ENCODE measurements at places on chromosomes 7 and 10. TPM values are rescaled to one million over a fixed set of nuclear protein-coding genes. Genes with fewer than 3 reads are reported as not detected.
A peak's percentile ranks its signal among the peaks of the same experiment; 100 is the strongest.

PCDH15 gene
- not detected for total RNA-seq

CYP3A4 gene
- not detected for total RNA-seq

FBH1 gene
- total RNA-seq: 78.9 TPM

TMEM273 gene
- total RNA-seq: not detected

TRIM4 gene
- total RNA-seq: 27.2 TPM

PLAU gene
- total RNA-seq: 111 TPM

CAV2 gene
- 224 TPM for total RNA-seq

DYNC1I1 gene
- total RNA-seq: 0.43 TPM

MYL10 gene
- total RNA-seq: not detected

MOGAT3 gene
- not detected for total RNA-seq

LRRC61 gene
- total RNA-seq: 6.8 TPM

EGR2 gene
- 1.7 TPM for total RNA-seq

TSPAN13 gene
- 10.8 TPM for total RNA-seq

RBM33 gene
- total RNA-seq: 22.9 TPM

CACNA2D1 gene
- 63.8 TPM for total RNA-seq

LLCFC1 gene
- total RNA-seq: not detected

GRCh38 chr7:88789480-88790064 is 6.0 kb downstream of the TEX47 start:
- peak; percentile 4 for DNase-seq

GRCh38 chr10:120403109-120403508 is 53.9 kb upstream of the PLPP4 start:
- no peak for DNase-seq

DNA sequence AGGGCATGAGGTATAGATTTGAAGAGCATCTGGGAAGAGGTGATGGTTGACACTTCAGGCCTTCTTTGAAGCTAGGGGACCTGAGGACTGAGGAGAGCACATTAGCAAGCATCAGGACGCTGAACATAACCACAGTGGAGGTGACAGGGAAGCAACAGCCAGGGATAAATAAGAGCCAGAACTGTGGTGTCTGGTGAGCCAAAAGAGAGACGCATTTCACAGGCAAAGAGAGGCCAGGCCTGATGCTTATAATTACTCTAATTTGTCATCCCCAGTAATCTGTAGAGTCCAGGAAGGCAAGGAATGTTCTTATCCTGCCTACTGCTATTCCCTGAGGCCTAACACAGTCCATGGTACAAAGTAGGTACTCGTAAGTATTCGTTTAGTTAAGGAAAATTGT is 10.4 kb upstream of the FAS start:
- no peak for DNase-seq

DNA sequence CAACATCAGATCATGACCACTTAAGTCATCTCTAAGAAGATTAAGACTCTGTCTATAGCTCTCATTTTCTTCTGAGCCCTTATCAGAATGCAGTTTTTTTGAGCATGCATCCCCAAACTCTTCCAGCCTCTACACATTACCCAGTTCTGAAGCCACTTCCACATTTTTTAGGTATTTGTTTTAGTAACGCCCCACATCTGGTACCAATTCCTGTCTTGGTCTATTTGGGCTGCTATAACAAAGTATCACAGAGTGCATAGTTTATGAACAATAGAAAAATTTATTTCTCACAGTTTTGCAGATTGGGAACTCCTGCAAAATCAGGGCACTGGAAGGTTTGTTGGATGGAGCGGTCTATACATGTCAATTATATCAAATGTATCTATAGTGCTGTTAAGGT is 107.7 kb upstream of the KCND2 start:
- no peak for DNase-seq

DNA sequence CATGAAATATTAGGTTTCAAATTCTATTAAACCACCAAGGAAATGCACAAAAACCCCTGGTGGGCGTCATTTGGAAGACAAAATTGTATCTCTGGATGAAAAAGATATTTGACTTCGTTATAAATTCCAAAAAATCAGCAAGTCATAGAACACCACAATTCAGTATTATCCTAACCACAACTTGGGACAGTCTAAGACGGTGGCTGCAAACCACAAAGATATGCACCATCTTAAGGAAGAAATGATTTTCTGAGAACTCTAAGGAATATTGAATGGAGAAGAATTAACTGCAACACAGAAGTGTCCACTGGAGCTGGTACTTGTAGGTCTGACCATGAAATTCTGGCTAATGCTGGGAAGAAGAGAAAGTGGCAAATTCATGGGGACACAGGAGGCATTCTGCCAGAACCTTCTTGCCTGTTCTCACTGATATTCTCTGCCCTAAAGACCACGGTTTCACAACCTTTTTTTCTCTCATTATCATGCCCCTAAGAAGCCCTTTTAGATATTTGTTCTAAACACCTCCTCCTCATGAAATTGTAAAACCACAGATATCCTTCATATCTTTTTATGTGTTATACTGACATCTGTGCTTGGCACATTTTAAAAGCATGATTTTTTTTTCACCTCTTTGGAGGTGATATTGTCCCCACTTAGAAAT is 92.9 kb downstream of the SFMBT2 start:
- no peak for DNase-seq

DNA sequence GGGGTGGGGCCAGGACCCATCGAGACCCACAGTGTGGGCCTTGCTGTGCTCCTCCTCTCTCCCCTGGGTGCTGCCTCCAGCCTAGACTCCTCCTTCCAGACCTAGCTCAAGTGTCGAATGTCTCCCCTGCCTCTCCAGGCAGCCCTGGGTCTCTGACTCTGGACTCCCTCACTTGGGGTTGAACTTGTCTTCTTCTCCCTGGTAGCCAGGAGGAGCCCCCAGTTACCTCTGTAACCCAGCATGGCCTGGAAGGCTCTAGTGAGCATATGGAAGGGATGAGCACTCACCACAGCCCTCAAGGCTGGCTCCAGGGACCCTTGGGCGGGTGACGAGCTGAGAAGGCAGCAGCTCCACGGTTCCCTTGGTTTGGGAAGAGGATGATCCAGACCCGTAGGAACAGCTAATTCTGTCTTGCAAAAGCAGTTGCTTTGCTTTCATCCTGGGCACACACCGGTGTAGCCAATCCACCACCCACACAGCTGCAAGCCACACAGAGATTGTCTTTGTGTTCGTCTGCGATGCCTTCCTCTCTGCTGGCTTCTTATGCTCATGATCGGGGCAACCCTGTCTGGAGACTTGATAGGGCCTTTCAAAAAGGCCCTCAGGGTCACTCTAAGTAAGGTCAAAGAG is 52.3 kb upstream of the ANTXRL start:
- DNase-seq: no peak

DNA sequence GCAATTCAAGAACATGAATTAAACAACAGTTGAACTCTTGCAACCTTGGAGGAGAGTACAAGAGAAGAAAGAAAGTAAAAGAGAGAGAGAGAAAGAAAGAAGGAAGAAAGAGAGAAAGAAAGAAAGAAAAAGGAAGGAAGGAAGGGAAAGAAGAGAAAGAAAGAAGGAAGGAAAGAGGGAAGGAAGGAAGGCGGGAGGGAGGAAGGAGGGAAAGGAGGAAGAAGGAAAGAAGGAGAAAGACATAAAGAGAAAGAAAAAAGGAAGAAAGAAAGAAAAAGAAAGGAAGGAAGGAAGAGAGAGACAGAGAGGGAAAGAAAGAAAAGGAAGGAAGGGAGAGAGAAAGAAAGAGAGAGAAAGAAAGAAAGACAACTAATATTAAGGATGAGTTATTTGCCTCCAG is 1106.7 kb downstream of the TYW1 start:
- DNase-seq: no peak

- no peak for DNase-seq
Observed at GRCh38 chr10:6461961-6462360, 118.1 kb downstream of the PRKCQ start.

DNA sequence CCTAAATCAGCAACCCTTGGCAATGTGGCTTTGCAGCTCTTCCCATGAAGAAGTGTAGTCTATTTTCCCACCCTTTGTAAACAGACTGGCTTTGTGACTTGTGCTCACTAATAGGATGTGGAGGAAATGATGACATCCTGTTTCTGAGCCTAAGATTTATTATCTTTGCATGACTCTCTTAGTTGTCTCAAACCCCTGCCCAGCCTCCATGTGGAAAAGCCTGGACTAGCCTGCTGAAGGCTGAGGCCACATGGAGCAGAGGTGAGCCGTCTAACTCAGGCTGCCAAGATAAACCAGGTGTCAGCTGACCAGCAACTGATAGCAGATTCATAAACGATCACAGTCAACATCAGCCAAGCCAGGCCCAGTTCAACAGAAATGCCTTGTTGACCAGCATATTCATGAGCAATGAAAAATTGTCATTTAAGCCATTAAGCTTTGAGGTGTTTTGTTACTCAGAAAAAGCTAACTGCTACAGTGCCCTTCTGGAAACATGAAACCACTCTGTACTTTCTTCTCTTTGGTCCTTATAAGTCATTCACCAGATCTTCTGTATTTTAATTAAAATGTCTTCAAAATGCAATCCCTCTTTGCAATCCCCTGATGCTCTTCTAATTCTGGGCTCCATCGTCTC is 586.3 kb upstream of the ANKRD30A start:
- DNase-seq: peak; percentile 29

- DNase-seq: peak; percentile 75
Observed at GRCh38 chr7:128266883-128267594, 26.0 kb downstream of the LEP start.

GRCh38 chr7:72805526-72806494 is 22.2 kb downstream of the TYW1B start:
- peak; percentile 72 for DNase-seq

DNA sequence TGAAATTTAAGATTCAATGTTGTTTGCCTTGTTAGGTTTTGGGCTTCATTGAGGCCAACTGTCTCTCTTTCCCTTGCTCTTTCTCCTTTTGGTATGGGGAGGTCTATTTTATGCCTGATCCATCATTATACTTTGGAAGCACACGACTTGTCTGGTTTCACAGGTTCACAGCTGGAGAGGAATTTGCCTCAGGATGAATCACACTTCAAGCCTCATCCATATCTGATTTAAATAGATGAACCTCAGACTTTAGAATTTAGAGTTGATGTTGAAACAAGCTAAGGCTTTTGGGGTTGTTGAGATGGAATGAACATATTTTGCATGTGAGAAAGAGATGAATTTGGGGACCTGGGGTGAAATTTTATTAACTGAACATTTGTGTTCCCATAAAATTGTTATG is 150.5 kb upstream of the IGFBP3 start:
- DNase-seq: peak; percentile 16

- no peak for DNase-seq
Observed at GRCh38 chr10:15242261-15242840, 73.9 kb upstream of the NMT2 start.

- DNase-seq: no peak
Observed at GRCh38 chr7:78370936-78371335, 572.4 kb downstream of the PHTF2 start.

DNA sequence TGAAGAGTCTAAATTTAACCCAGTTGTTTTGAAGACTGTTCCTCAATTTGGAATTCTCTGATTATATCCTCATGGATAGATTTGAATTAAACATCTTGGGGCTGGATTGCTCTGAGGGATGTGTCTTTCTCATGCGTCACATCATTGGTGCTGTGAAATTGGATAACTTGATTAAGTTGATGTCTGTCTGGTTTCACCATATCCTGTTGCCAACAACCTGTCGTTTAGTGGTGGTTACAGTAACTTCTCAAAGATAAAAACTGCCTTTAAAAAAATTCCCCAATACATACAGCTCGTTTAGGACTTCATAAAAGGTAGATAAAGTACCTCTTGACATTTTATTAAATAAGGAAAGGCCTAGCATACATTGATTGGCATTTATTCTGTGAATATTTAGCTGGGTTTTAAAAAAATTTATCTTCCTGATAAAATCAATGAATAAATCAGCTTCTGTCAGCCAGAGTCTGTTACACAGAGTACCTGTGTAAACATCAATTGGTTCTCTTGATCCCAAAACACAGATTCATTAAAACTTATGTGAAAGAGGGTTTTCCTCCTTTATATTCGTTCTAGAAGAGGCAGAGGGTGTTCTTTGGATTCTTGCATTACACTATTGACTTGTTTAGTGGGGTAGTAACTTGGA is 10.5 kb downstream of the CRCP start:
- no peak for DNase-seq

DNA sequence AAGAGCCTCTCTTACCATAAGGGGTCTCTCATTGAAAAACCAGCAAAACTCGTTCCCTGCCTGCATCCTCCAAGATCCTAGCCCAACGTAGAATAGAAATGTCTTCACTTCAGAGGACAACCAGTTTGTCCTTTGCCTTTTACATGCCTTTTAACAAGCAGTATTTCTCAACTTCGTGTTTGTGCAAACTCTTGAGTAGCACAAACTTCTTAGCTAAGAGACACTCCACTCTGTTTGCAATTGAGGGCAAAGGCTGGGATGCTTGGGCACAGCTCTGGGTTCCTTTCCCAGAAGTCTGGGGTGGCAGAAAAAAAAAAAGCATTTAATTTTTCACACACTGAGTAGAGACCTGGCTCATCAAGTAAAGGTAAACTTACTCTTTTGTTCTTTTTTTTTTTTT is 19.5 kb upstream of the KCTD7 start:
- DNase-seq: peak; percentile 28

- DNase-seq: no peak
Observed at GRCh38 chr10:125062227-125062913, 98.0 kb downstream of the CTBP2 start.

GRCh38 chr7:22586786-22587140 is 86.8 kb upstream of the STEAP1B start:
- DNase-seq: peak; percentile 77

- no peak for DNase-seq
Observed at GRCh38 chr10:74027702-74028101, 29.8 kb downstream of the VCL start.

DNA sequence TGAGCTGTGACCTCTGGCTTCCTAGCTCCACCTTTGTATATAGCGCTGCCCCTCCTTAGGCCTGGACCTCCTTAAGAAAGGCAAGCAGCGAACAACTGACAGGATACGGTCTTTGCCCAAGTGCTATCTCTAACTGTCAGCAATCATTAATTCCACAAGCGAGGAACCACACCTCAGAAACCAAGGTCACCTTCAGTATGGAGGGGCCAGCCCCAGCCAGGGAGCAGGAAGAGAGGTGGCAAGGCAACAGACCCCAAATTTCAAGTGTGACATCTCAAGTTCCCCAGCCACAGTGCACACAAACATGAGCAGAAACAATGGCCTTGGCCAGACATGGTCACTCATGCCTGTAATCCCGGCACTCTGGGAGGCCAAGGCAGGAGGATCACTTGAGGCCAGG is 4.8 kb upstream of the AOC1 start:
- DNase-seq: no peak

DNA sequence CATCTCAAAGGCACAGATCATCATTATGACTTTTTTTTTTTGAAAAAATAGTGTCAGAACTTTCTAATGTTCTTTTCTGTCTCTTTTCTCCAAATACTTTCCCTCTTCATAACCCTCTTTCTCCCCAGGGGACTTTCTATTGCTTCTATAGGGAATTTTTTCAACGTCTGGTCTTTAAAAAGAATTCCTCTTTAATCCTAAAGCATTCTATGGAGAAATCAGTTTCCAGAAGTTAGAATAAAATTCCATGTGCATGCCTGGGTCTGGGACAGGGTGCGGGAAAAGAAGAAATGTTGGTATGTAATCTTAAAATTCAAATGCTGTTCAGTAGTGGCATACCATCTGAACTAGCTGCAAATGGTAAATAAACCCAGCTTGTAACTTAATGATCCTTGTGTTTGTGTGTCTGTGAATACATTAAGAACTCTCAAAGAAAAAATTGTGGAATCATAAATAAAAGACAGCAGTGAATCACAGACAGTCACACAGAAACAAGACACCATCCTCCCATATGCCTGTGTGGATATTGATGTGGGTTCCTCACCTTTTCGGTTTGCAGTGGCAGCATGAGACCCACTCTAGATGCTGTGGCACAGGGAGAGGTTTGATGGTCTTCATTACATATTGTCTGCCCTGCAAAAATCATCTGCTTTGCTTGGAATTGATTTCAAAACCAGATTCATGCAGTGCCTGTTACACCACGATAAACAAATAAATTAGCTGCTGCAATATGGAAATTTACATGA is 374.7 kb upstream of the NRP1 start:
- DNase-seq: no peak

Measured in fibroblast of villous mesenchyme (primary cell).